Epithelial cell of umbilical artery (primary cell): ENCODE measurements at places on chromosomes 5 and 9. TPM values are rescaled to one million over a fixed set of nuclear protein-coding genes. Genes with fewer than 3 reads are reported as not detected.

Gene OR1N2
- total RNA-seq, result not detected in 2 replicates

Gene DMRT3
- not detected in 2 replicates for total RNA-seq

Gene PCDH12
- 20.5 and 32.1 TPM in 2 replicates for total RNA-seq

Gene PROB1
- 0.61 and 0.65 TPM in 2 replicates for total RNA-seq

Gene IL31RA
- total RNA-seq, result 0.15 and 0.97 TPM in 2 replicates
